ENCODE measurements at places on chromosomes 7 and 10. TPM values are rescaled to one million over a fixed set of nuclear protein-coding genes. Genes with fewer than 3 reads are reported as not detected.

Gene SORCS1
- 1.2 TPM for total RNA-seq

Gene TMEM236
- total RNA-seq, result 0.05 TPM

- no peak for DNase-seq
Observed at GRCh38 chr7:107002529-107002998, 41.9 kb upstream of the PRKAR2B start.

- no peak for DNase-seq
Observed at GRCh38 chr7:35646289-35647023, 48.5 kb downstream of the HERPUD2 start.

DNA sequence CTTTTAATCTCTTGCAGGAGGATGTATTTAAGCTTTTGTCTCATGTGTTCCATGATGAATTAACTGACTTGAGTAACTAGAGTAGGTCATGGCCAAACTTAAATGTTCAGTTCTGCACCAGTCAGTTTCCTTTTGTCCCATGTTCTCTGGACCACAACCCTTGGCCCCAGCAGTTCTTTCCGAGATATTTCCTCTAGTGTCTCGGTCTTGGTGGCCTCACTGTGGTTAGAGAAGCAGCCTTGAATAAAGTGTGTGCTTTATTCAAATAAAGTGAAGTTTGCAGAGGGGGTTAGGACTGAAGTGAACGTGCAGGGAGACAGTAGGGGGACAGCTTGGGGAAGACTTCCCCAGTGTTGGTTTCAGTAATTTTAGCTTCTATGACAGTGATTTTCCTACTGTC is 9.3 kb downstream of the ZNF212 start:
- DNase-seq, result no peak

DNA sequence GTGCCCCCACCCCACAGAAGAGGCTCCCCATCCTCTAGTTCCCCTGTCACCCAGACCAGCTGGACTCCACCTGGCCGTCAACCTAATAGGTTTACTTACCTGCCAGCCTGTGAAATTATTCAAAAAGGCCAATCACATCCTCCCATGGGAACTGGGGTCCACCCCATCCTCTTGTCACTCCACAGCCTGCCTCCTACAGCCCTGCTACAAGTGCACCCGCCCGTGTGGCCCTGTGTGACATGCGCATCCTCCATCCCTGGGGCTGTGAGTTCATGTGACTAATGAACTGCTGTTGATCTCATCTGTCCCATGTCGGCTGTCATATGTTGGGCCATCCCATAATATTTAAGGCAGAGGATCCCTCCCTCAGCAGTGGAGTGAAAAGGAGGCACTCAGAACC is 39.4 kb downstream of the AOC1 start:
- DNase-seq, result no peak

- no peak for DNase-seq
Observed at GRCh38 chr7:68955656-68956055, 642.6 kb upstream of the AUTS2 start.

DNA sequence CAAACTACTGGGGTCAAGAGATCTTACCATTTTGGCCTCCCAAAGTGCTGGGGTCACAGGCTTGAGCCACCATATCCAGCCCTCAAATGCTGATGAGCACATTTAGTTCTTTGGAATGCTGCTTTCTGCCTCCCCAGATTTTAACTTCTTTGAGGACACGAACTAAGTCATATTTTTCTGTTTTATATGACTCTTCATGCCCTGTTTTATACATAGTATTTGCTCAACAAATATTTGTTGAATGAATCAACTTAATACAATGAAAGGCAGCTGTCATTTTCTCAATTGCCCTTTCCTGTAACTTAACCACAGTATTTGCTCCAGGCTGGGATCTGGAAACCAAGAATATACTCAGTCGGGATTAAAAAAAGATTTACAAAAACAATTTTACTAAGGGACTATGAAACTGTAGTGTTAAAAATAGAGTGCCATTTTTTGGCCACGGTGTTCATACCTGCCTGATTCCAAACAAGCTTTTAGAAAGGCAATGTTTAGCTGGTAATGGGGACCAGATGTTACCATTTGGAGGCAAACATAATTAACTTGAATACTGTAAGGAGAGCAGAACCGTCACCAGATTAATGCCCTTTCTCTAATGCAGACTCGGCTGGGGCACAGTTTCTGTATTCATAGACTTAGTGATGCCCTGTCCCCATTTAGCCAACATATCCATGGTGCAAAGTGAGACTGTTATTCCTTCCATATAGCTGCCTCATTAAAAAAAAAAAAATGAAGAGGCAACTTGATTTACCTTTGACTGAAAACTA is 117.6 kb downstream of the NRP1 start:
- DNase-seq, result peak; percentile 70

Gene NANOS1
- total RNA-seq, result 1.3 TPM

Gene COL17A1
- 2.4 TPM for total RNA-seq

Gene SH2D4B
- 0.07 TPM for total RNA-seq

GRCh38 chr7:127189074-127189473 is 63.7 kb downstream of the GRM8 start:
- DNase-seq, result no peak

- no peak for DNase-seq
Observed at GRCh38 chr10:77649333-77650331, 12.0 kb upstream of the KCNMA1 start.

Gene CCDC3
- total RNA-seq, result 0.03 TPM

Gene SCART1
- not detected for total RNA-seq

DNA sequence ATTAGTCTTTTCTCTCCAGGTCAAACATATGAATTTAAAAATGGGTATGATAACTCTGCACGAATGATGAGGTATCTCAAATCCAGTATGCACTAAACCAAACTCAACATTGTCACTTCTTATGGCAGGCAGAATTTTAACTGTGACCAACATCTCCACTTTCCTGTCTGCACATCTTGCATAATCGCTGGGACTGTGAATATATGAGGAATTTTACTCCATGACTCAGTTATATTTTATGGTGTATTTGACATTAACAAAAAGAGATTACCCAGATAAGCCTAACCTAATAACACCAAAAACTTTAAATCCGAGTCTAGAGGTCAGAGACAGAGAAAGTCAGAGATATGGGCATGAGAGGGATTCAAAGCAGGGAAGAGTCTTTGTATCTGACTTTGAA is 454.5 kb upstream of the SEMA3D start:
- DNase-seq, result no peak

GRCh38 chr7:157978766-157979165 is 608.9 kb downstream of the PTPRN2 start:
- DNase-seq, result no peak

Gene LRIT1
- not detected for total RNA-seq

DNA sequence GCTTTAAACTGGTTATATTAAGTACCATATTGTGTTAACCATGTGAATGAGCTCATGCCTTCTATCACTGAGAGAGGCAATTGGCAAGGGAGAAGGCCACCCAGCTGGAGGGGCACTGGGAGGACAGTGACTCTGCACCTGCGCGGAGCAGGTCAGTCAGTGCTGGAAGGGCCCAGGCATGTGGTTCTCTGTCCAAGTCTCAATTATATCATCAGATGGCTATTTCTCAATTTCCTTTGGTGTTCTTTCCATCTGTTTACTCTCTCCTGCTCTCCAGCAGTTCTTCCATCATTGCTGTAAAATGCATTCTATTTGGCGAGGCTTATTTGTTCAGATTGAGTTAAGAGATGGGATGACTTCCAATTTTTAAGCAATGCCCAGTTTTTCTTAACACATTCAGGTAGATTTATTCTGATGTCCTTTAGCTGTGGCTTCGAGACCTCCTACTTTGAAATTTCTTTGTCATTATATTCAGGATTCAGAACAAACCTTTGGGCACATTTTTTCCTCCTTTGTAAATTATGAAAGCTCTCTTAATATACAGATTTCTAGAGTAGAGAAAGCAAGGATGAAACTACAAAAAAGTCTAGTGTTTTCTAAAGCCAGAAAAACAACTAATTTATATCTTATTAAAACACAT is 159.3 kb downstream of the BMPER start:
- DNase-seq, result no peak

Gene DLX5
- not detected for total RNA-seq

DNA sequence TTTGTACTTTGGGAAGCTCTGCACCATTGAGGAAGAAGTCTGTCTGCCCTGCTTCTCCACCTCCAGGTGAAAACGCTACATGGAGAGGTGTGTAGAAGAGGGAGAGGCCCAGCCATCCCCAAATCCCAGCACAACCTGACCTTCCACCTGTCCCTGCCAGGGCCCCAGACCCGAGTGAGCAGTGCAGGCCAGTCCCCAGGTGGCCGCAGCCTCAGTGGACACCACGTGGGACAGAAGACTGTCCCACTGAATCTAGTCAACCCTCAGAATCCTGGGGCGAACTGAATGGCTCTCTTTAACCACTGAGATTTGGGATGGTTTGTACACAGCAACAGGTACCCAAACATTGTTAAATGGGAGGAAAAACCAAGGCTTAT is 29.9 kb upstream of the GALNTL5 start:
- no peak for DNase-seq

GRCh38 chr7:129665013-129665401 is 53.5 kb downstream of the NRF1 start:
- DNase-seq, result peak; percentile 94

DNA sequence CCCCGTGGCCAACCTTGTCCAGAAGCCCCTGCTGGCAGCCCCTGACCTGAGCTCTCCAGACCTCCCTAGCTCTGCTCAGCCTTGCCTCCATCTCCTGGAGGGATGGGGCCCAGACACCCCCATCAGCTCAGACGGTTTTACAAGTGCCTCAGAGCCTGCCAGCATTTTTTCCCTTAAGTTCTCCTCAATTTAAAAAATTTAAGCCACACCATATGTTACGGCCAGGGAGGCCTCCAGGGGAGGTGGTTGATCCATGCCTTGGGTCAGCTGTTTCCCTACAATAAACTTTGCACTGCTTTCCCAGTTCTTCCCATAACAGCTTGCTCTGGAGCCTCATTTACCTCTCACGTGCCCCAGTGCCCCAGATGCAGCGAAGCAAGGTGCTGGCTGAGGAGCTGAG is 143.5 kb downstream of the RGS10 start:
- DNase-seq, result no peak

Gene ACTA2
- 11.2 TPM for total RNA-seq

GRCh38 chr10:49243139-49243538 is 54.9 kb upstream of the TMEM273 start:
- DNase-seq, result no peak

GRCh38 chr10:84262190-84262956 is 17.5 kb downstream of the RGR start:
- no peak for DNase-seq

DNA sequence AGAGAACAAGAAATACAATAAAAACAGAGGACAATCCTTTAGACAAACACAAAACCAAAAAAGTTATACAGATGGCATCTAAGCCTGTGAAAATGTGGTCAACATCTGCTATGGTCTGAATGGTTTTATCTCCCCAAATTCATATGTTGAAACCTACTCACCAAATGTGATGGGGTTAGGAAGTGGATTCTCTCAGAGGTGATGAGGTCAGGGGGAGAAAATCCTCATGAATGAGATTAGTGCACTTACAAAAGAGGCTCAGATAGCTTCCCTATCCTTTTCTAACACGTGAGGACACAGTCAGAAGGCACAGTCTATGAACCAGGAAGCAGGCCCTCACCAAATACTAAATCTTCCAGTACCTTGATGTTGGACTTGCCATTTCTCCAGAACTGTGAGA is 147.8 kb upstream of the GPR22 start:
- DNase-seq, result no peak

GRCh38 chr7:133512560-133512959 is 259.7 kb downstream of the EXOC4 start:
- peak; percentile 89 for DNase-seq

GRCh38 chr10:44437840-44438511 is 53.1 kb upstream of the CXCL12 start:
- DNase-seq, result no peak

DNA sequence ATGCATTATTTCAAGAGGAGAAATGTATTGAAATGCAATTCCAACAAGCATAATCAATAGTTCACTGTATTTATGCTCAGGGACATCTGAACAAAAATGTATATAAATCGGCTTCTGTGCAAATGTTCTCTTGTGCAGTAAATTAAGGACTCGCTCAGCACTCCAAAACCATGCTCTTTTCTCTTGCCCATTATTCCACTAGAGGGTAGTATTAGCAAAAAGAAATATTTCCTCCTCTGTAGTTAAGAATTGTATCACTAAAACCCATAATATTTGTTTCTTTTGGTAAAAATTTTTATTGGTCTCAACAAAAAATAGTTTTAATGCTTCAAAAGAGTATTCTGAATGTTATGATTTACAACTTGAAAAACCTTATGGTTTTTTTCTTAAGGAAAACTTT is 803.1 kb downstream of the PCDH15 start:
- DNase-seq, result peak; percentile 2

Gene BEND7
- total RNA-seq, result 22.0 TPM

All from A172 (cell line).